ENCODE measurements at places on chromosomes 1 and 21. TPM values are rescaled to one million over a fixed set of nuclear protein-coding genes. Genes with fewer than 3 reads are reported as not detected.

Gene TCHH
- 0.13 TPM for polyA plus RNA-seq

Gene MAP3K21
- 1.5 TPM for polyA plus RNA-seq

DNA sequence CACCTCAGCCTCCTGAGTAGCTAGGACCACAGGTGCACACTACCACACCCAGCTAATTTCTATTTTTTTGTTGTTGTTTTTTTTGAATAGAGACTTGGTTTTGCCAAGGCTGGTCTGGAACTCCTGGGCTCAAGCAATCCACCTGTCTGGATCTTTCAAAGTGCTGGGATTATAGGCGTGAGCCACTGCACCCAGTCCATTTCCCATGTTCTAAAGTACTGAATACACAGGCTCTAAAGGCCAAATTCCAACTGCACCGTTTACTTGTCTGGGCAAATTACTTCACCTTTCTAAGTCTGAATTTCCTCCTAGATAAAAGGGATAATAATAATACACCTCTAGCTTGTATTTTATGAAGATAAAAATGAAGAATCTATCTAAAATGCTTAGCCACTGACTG lies 39.6 kb downstream of the FRRS1 start:
- no peak for DNase-seq

DNA sequence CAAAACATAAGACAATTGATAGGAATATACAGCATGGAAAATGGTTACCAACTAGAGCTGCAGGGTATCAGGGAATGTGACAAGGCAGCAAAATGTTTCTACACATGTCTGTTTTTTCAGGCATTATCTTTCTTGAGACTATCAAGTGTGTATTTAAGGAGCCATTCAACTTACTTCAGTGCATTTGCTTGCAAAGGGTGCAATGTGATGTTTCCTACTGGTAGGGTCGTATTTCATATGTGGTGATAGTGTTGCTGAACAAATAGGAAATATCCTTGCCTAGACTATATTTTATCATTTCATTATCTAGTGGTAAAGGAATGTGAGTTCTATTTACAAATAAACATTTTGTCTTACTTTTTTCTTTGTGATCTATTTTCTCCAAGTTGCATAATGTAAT lies 42.4 kb downstream of the PTPRC start:
- no peak overlapping the region for H3K4me3 ChIP-seq
- H3K4me1 ChIP-seq = no peaks in the 10 kb centered on the region
- no peak overlapping the region for H3K27ac ChIP-seq
- no peaks in the 10 kb centered on the region for H3K27me3 ChIP-seq
- no peak for DNase-seq

Gene SMIM1
- polyA plus RNA-seq = 3.9 TPM

DNA sequence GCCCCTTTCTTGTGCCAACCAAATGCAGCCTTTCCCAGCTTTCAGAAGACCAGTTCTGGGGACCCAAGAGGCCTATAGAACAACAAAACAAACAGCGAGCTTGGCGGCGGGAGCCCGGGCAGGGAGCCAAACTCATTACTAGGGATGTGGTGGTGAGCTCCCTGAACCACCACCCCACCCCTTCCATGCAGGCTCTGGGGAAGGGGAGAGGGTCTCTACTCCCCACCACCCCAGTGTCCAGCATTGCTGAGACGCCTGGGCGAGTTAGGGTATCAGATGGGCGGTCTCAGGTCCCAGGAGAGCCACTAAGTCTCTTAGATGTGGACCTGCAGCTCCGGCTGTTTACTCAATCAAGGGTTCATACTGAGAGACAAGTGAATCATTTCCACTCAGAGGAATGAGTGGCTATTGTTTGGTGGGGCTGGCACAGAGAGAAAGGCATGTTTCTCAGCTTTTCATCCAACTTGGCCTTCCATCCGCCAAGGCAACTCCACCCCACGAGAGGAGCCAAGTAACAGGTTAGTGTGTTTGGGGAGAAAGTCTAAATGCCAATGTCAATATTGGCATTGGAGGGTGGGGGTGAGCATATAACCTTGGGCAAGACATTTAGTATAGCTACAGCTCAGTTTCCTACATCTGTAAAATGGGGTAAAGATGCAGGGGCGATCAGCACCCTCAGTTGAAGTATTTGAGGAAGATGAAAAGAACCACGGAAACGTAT lies 40.9 kb downstream of the PLXNA2 start:
- peak overlapping the region; percentile 29 for H3K27ac ChIP-seq
- peak; percentile 86 for DNase-seq
- H3K4me3 ChIP-seq = no peak overlapping the region
- no peaks in the 10 kb centered on the region for H3K36me3 ChIP-seq
- no peaks in the 10 kb centered on the region for H3K27me3 ChIP-seq

Gene NTMT2
- not detected for polyA plus RNA-seq

DNA sequence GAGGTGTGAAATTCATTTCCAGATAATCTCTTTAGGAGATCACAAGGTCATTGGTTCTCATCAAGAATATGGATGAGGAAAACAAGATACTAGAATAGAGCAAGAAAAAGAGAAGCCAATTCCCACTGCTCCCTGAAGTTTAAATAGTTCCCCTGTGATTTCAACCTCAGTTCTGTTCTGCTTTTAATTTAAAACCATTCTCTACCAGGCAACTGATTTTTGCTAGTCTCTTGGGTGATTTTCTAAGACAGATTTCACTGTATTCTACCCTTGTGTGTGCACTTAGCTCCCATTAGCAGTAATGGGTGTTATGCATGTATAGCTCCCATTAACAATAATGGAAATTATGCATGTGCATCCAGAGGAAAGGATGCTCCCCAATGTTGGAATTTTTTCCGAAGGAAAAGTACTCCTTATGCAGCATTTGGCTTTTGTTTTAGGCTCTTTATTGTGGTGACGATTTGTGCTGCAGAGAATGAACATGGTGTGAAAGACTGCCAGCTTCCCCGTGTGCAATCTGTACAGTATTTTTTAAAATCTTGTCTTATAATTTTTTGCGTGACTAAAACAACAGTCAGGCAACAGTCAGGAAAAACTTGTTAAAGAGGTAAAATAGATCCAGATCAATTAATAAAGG lies 144.0 kb upstream of the ZRANB2 start:
- no peak overlapping the region for H3K27ac ChIP-seq
- H3K36me3 ChIP-seq = peaks cover 3% of the 10 kb centered on the region
- DNase-seq = no peak
- no peaks in the 10 kb centered on the region for H3K4me1 ChIP-seq
- H3K27me3 ChIP-seq = no peaks in the 10 kb centered on the region

GRCh38 chr1:16073490-16074119 lies at the start of gene FAM131C:
FAM131C (minus strand) TSS chr1:16073651; CDS start chr1:16073442, 209 bp downstream.
- H3K4me3 ChIP-seq = peak within 1 kb of the TSS; percentile 31
- no peaks in the 10 kb centered on the region for H3K4me1 ChIP-seq
- H3K36me3 ChIP-seq = no peaks in the 10 kb centered on the region
- no peaks in the 10 kb centered on the region for H3K27me3 ChIP-seq
- no peak within 1 kb of the TSS for H3K27ac ChIP-seq
- DNase-seq = no peak

GRCh38 chr1:150555971-150556865 lies 7.0 kb downstream of the ADAMTSL4 start:
- H3K27ac ChIP-seq = no peak overlapping the region
- no peaks in the 10 kb centered on the region for H3K36me3 ChIP-seq
- no peaks in the 10 kb centered on the region for H3K4me1 ChIP-seq
- no peaks in the 10 kb centered on the region for H3K27me3 ChIP-seq

GRCh38 chr1:57262472-57262871 lies 161.4 kb downstream of the DAB1 start:
- H3K4me3 ChIP-seq = no peak overlapping the region
- DNase-seq = no peak
- H3K27me3 ChIP-seq = no peaks in the 10 kb centered on the region
- H3K36me3 ChIP-seq = no peaks in the 10 kb centered on the region

Gene KCNK2
- polyA plus RNA-seq = 2.5 TPM

Gene FCRL2
- polyA plus RNA-seq = not detected

GRCh38 chr1:211739671-211740411 lies 64.4 kb upstream of the NEK2 start:
- no peak overlapping the region for H3K27ac ChIP-seq
- H3K36me3 ChIP-seq = no peaks in the 10 kb centered on the region
- no peak overlapping the region for H3K4me3 ChIP-seq
- DNase-seq = no peak
- no peaks in the 10 kb centered on the region for H3K4me1 ChIP-seq
- no peaks in the 10 kb centered on the region for H3K27me3 ChIP-seq

Gene TSEN15
- polyA plus RNA-seq = 27.8 TPM

Gene CHRM3
- 0.26 TPM for polyA plus RNA-seq

Gene CXADR
- not detected for polyA plus RNA-seq

DNA sequence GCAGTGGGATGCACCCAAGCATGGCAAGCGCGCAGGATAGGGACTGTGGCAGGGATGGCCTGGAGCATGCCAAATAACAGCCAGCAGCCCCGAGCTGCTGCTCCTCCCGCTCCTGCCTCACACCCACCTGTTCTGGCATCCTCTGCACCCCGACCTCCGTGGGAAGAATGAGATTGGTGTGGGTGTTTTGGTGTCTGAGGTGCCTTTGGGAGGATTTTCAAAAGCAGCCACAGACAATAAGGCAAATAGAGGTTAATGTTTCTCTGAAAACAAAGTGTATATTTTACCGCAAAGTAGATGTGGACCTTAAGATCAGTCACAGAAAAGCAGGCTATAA lies 35.5 kb downstream of the IGFN1 start:
- no peaks in the 10 kb centered on the region for H3K36me3 ChIP-seq
- no peak overlapping the region for H3K4me3 ChIP-seq
- no peak overlapping the region for H3K27ac ChIP-seq
- DNase-seq = no peak

DNA sequence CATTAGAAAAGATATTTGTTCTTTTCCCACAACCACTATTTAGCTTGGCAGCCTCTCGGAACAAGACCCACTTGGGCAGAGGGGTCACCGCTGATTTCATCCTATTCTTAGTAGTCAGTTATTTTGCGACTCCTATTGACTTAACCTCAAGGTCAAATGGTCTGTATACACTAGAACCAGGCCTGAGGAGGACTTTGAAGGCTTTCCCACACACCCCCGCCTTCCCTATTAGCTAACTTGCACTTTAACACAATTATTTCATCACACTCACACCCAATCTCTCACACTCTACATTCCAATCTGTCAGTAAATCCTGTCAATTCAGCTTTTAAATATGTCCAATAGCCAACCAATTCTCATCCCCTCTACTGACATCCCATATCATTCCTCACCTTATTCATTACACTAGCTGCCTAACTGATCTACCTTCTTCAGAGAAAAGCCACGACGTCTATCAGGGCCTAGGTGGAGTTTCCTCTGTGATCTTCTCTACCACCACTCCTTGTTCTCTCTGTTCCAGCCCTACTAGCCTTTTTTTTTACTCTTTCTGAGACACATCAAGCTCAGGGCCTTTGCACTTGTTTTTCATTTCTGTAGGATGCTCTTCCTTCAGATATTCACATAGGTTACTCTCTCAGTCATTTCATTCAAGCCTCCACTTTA lies 1.0 kb upstream of the NIBAN1 start:
- H3K27me3 ChIP-seq = no peaks in the 10 kb centered on the region
- no peak for DNase-seq
- H3K4me1 ChIP-seq = peaks cover 1% of the 10 kb centered on the region
- no peaks in the 10 kb centered on the region for H3K36me3 ChIP-seq
- no peak overlapping the region for H3K27ac ChIP-seq

Gene CNR2
- 0.08 TPM for polyA plus RNA-seq

GRCh38 chr1:163094589-163094988 lies 25.4 kb downstream of the RGS4 start:
- no peak overlapping the region for H3K4me3 ChIP-seq
- no peak for DNase-seq
- H3K27me3 ChIP-seq = no peaks in the 10 kb centered on the region
- H3K36me3 ChIP-seq = no peaks in the 10 kb centered on the region

GRCh38 chr1:30733493-30733892 lies 10.1 kb upstream of the MATN1 start:
- no peaks in the 10 kb centered on the region for H3K36me3 ChIP-seq
- no peaks in the 10 kb centered on the region for H3K4me1 ChIP-seq

GRCh38 chr1:11681071-11681771 lies at the start of gene MAD2L2:
MAD2L2 (minus strand) TSS chr1:11681148; CDS start chr1:11680601, 547 bp downstream.
- H3K4me1 ChIP-seq = no peaks in the 10 kb centered on the region
- H3K27me3 ChIP-seq = no peaks in the 10 kb centered on the region
- H3K4me3 ChIP-seq = peak within 1 kb of the TSS; percentile 71

Gene EFNA3
- polyA plus RNA-seq = 0.41 TPM

DNA sequence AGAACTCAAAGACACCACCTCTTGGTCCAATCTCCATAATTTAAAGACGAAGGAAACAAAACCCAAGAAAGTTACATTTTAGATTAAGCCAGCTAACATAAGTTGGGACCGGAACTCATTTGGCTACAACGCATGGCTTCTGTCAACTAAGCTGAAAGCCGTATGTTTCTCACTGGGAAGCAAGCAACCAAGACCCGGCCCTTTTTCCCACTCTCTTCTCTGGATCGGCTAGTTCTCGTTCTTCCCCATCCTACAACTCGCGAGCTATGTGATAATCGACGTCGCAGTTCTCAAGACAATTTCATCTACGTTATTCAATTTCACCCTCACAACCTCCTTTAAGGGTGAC lies 601 bp downstream of the CCT8 start:
- no peaks in the 10 kb centered on the region for H3K27me3 ChIP-seq
- no peaks in the 10 kb centered on the region for H3K4me1 ChIP-seq
- H3K36me3 ChIP-seq = no peaks in the 10 kb centered on the region
- H3K27ac ChIP-seq = peak overlapping the region; percentile 34

- no peaks in the 10 kb centered on the region for H3K4me1 ChIP-seq
- H3K27me3 ChIP-seq = no peaks in the 10 kb centered on the region
- no peaks in the 10 kb centered on the region for H3K36me3 ChIP-seq
- no peak overlapping the region for H3K4me3 ChIP-seq
- H3K27ac ChIP-seq = no peak overlapping the region
- no peak for DNase-seq
These were observed 509.8 kb downstream of the AMY1C start for GRCh38 chr1:104259481-104259880.

All from aorta (tissue), 5 donors.